Activated CD4-positive, alpha-beta memory T cell treated with anti-CD3 and anti-CD28 coated beads, Interleukin-2, amount 10 ng/mL, durations not matched to agents 7 days and 5 days (primary cell): ENCODE measurements at places on chromosomes 2 and 18.

GRCh38 chr2:61377046-61377445, 93.8 kb downstream of the USP34 start:
- no peak for DNase-seq

- DNase-seq: no peak
These were observed 90.2 kb upstream of the ODC1 start for GRCh38 chr2:10538224-10538894.

DNA sequence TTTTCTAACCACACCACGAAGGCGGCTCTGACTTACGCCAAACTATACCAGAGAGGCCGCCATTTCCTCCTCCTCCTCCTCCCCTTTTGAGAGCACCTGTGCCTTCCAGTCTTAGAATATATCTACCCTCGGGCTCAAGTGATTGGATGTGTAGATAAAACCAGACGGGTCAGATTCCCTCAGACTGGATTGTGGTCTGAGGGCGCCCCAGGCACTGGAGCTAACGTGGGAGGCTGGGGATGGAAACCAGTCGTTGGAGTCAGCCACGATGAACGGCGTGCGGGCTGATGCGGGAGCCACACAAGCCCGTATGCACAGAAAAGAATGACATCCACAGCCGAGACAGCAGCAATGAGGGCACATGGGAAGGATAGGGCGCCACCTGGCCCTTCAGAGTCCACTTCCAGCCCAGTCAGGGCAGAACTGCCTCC, 12.3 kb upstream of the ODC1 start:
- no peak for DNase-seq

GRCh38 chr2:208406474-208407451, at the start of gene PTH2R:
Gene PTH2R, plus strand, starts transcription at chr2:208406792. Its CDS starts 252 bp downstream, at chr2:208407044.
- no peak for DNase-seq

DNA sequence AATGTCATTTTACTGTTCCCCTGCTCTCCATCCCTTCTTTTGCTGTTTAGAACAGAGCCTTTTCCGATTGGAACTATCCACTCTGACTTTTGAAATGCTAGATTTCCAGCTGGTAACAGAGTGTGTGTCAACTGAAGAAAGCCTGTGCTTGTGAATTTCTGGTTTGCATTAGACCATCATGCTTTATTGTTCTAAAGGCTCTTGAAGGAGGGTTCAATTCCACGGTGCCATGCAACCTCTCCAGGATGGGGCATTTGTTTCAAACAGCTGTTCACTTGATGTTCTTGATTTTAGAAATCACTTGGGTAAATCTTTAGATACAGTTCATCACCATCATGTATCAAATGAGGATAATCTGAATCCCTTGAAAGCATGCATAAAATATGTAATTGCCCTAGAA, 156.7 kb downstream of the QPCT start:
- no peak for DNase-seq

DNA sequence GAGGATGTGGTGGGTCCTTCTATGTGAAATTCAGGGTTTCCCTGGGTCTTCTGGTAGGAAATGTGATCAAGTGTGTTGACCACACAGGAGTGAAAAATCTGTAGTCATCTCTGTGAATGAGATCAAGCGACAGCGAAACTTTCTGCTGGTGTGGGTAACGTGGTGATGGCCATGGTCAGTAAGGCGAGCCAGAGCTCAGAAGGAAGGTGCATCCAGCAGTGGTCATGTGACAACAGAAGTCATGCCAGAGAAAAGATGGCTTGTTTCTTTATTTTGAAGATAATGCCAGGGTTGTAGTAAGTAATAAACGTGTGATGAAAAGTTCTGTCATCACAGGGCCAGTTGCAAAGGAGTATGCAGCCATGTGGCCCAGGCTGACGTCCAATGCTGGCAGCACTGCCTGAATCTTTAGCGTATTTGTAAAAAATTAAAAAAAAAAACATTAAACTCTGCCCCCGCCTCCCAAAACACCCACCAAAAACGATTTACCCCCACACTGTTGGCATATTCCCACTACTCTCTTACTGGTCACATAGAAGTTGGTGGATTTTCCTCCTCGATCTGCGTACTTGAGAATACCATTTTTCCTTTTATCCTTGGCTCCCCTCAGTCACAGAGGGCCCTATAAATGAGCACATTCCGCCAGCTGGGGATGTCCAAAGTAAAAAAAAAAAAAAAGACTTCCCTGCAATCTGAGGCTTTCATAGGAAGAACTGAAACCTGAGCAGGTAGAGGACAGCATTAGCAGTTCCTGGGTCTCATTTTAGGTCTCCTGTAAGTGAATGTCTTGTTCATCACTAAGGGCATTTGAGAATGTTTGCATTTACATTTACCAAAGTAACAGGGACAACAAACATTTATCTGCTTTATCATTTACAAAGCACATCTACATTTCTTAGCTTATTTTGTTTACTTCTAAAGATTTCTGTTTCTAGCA, 70.6 kb downstream of the SLC4A3 start:
- no peak for DNase-seq

DNA sequence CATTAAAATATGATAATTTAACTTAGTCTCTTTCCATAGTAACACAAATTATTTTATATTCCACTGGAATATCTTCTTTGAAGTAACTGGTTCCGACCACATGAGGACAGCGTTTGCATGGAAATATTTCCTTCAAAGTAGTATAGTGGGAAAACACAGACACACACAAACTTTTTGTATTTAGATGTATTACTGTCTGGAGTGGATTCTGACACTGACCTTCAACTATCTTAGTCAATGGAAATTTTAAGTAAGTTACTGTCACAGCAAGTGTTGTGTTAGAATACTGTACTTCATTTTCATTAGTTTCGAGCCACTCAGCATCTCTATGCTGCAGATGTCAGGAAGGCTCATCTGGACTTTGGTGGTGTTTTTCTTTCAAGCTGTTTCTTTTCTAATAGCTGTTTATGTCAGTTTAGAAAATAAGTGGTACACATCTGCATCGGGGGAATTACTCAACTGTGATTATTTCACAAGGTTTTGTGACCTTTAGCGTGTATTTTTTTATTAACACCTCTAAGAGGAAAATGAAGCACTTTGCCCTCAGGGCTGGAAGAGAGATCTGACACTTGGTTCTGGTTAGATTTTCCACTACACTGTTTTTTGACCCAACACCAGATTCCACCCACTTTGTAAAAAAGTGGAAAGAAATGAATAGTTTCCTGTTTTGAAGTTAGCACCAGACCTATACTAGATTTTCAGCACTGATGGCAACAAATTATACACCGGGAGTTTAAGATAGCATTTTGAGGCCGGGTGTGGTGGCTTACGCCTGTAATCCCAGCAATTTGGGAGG, 18.9 kb upstream of the THOC1 start:
- DNase-seq: no peak

GRCh38 chr2:115161081-115161770, 718.8 kb downstream of the DPP10 start:
- no peak for DNase-seq

GRCh38 chr2:96342085-96342484, 6.5 kb downstream of the NCAPH start:
- DNase-seq: peak; percentile 74

GRCh38 chr2:228417526-228417925, 236.0 kb upstream of the SPHKAP start:
- DNase-seq: no peak

GRCh38 chr2:70935468-70936164, at the start of gene ATP6V1B1:
Gene ATP6V1B1, plus strand, starts transcription at chr2:70935900. Its CDS starts 55 bp downstream, at chr2:70935955.
- DNase-seq: peak; percentile 8

GRCh38 chr2:127405255-127405610, 13.0 kb upstream of the PROC start:
- no peak for DNase-seq

DNA sequence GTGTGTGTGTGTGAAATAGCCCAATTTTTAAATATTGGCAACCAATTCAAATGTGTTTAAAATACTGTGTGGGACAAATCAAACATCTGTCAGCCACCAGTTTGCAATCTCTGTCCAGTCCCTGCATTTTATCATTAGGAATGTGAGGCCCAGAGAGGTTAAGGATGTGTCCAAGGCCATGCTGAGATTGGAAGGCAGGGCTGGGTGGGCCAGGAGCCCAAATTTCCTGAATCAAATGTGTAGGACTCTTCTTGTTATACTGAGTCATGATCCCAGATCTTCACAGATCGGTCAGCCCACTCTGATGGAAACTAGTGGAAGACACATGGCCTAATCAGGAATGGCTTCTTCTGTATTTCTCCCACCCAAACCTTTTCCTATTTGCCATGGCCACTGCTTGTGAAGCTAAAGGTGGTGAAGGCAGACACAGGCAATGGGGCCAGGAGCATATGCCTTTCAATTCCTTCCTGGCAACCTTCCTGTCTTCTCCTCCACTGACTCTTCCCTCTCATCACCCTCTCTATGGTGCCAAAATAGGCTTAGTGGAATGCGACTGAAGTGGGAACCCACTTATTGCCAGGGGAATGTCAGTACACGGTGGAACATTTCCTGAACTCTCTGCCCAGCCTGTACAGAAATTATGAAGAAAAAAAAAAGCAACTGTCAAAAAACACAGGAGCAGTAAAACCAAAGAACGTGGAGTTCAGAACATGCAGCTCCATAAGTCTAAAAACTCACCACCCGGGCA, 35.5 kb downstream of the ZEB2 start:
- DNase-seq: no peak

GRCh38 chr2:150981826-150982225, 279.8 kb downstream of the RBM43 start:
- DNase-seq: no peak

- peak; percentile 13 for DNase-seq
These were observed 51.9 kb downstream of the ANKMY1 start for GRCh38 chr2:240505910-240506309.

GRCh38 chr18:29056800-29057199, 879.9 kb upstream of the CDH2 start:
- no peak for DNase-seq

DNA sequence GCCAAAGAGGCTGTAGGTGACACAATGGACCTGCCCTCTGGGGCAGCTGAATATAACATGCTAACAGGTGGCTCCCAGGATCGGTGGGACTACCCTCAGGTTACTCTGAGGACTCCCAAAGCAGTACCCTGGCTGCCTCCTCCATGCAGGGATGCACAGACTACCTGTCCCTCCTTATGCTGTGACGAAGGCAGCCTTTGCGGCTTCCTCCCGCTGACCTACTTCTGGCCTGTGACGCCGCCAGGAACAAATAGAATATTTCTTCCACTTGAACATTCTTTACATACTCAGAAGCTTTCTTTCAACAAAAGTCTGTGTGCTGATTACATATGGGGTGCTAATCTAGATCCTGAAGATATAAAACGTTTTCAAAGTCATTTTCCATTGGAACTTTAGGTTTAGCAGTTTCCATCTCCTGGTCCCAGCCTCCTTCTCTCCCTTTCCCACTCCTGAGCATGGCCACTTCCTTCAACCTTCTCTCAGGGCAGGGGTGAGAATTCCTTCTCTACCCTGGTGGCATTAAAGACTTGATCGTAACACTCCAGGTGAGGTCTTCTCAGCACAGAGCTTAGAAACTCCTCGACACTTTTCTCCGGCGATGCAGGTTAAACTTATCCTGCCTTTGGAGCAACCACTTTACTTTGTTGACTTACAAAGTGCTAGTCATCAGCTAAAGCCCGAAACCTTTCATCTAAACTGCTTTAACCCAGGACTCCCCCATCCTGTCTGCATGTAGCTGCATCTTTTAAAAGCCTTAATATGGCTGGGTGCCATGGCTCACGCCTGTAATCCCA, 58.9 kb upstream of the STK17B start:
- DNase-seq: peak; percentile 64

DNA sequence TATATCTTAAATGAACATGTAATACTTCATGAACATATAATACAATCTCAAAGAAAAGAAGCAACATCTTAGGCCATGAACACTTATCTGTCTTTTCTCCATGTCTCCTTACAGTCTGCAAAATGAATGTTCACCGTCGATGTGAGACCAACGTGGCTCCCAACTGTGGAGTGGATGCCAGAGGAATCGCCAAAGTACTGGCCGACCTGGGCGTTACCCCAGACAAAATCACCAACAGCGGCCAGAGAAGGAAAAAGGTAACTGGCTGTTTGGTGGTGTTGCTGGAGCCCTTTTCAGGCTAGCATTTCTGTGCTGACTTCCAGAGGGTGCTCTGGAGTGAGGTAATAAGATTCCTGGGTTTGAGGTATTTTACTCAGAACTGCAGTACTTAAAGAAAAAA, 295.9 kb upstream of the EPAS1 start:
- peak; percentile 7 for DNase-seq

GRCh38 chr2:36013064-36013463, 342.5 kb upstream of the CRIM1 start:
- DNase-seq: no peak

- no peak for DNase-seq
These were observed 107.2 kb downstream of the PID1 start for GRCh38 chr2:229163893-229164292.

- peak; percentile 72 for DNase-seq
These were observed at the start of gene MTX2 for GRCh38 chr2:176269319-176270099. Gene MTX2, plus strand, starts transcription at chr2:176269442. Its CDS starts 188 bp downstream, at chr2:176269630.

DNA sequence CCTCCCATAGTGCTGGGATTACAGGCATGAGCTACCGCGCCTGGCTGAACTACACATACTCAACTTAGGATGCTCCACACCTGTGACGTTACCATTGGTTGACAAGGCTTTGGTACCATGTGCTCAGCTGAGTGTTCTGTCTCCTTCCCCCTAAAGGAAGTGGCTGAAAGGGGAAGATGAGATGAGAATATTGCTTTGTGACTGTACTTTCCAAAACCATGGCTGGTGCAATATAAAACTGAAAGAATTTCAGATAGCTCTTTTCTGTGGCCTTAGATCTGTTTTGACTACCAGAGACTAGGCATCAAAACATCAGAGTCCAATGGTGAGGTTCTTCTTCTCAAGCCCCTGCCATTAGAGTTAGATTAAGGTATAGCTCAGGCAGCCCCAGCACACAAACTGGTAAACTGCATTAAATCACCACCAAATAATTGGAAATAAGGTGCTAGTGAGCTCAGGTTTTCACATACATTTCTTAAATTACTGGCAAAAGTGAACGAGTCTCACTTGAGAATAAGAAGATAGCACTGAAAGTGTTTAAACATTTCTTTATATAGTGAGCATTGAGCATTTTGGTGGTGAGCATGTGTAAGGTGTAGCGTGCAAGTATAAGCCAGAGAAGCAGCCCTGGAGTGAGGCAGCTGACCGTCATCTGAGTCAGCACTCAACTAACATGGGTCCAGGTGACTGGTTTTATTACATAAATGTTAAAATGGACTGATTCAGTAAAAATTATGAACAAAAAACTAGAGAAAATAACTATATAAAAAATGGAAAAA, 113.5 kb upstream of the FZD5 start:
- DNase-seq: no peak

GRCh38 chr2:192051533-192051932, 143.2 kb downstream of the TMEFF2 start:
- no peak for DNase-seq

DNA sequence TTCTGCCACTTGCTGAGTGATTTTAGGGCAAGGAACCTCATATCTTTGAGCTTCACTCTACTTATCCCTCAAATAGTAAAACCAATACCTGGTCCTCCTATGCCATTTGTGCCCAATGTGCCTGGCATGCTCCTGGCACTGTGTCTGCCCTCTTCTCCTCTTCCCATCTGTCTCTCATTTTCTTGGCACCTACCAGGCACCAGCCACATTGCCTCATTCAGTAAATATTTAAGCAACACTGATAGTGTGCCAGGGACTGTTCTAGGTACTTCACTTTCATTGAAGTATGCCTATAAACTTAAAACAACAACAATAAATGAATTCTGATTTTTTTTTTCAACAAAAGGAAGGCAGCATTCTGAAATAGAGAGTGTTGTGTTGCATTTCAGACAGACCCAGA, 15.1 kb upstream of the BOD1L2 start:
- no peak for DNase-seq

- DNase-seq: no peak
These were observed at the start of gene FIGLA for GRCh38 chr2:70790136-70790828. Gene FIGLA, minus strand, starts transcription at chr2:70790643. Its CDS starts 5 bp downstream, at chr2:70790638.

- DNase-seq: no peak
These were observed 15.9 kb downstream of the GALNT3 start for GRCh38 chr2:165778187-165778556.

- DNase-seq: no peak
These were observed 161.3 kb downstream of the RTP5 start for GRCh38 chr2:242030858-242031257.
